Kasumi-1 (cell line): ENCODE measurements at places on chromosomes 16 and 17.
A peak's percentile ranks its signal among the peaks of the same experiment; 100 is the strongest.

DNA sequence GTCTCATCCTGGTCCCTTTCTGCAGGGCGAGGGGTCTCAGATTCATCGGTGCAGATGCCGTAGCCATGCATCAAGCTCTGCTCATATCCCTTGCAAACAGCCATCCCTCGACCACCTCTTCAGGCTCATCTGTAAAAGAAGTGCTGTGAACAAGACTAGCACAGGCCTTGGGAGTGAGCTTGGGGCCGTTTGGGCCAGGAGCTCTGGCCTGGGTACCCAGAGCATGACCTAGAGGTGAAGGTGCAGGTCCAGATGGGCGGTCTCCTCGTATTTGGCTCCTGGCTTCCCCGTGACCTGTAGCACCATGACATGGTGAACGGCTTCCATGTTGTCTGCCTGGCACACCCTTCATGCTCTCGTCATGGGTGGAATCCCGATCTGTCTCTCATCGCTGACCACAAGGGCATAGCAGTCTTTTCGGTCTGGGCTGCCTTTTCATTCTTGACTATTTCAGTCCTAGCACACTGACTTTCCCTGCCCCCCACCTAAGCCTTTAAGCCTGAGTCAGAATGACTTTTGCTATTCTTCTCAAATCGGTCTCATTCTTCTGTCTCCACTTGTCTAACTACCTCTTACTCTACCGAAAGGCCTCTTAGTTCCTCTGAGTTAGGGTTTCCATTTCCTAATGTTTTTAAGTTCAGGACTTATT, 216.0 kb downstream of the FOXL1 start:
- no peak for DNase-seq

GRCh38 chr17:39828443-39828842, 35.7 kb downstream of the IKZF3 start:
- no peak for DNase-seq

DNA sequence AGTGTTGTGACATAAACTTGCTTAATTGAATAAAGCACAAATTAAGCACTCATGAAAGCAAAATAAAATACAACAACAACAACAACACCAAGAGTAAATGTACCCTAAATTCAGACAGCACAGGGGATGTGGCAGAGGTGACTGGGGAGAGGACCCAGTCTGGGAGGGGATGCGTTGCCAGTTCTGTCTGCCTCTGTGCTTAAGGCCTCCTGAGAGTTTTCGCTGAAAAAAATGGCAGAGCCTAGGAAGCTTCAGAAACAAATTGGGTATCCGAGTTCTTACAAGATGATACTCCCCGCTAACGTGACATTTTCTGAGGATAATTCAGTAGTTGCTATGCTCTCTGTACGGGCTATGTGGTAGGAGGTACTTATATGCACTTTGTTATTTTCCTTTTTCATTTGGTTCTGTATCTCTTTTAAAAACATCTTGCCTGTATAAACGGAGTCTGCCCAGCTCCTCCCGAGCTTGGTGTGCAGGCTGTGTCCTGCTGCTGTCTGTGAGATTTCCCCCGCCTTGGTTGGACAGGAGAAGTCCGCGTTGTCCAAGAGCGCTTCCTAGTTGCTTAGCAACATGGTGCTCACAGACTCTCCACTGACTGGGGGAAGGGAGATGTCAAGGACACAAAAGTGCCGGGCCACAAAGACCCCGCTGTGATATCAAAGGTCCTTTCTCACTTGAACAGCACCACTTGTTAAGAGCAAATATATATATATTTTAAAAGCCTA, 134.2 kb upstream of the CPHXL start:
- no peak for DNase-seq

DNA sequence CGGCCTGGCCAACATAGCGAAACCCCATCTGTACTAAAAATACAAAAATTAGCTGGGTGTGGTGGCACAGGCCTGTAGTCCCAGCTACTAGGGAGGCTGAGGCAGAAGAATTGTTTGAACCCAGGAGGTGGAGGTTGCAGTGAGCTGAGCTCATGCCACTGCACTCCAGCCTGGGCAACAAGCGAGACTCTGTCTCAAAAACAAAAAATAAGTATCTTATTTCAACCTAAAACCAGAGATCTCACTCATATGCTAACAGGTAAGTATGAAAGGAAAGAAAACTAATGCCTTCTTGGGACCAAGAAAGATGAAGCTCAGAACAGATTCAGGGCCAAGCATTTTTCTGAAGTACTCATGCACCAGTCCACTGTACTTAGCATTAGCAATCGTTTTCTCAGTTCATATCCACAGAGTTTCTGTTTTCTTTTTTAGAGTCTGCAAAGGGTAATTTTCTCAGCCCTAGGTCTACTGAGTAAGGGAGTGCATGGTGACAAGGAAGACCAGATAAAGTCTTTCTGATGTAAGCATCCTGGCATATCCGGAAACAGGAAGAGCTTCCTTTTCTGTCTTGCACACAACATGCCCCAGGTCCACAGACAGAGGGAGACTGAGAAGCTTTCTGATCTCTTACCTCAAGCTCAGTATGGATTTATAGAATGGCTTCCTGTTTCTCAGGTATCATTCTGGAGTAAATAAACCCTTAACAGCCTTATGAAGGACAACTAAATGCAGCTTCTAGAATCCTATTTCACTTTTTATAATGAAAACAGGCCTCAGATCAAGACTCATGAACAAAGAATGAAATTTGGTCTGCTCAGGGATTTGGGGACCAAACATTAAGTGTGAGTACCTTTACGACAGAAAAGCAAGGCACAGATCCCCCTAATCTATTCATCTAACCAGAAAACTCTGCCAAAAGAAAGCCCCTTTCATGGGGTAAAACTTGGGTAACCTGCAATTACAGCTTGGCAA, 38.7 kb upstream of the FOXJ1 start:
- peak; percentile 36 for DNase-seq

- no peak for DNase-seq
Measured at GRCh38 chr16:4285167-4285566, 12.3 kb upstream of the TFAP4 start.
